Epithelial cell of proximal tubule (primary cell): ENCODE measurements at places on chromosomes 12 and 14. TPM values are rescaled to one million over a fixed set of nuclear protein-coding genes. Genes with fewer than 3 reads are reported as not detected.

The TRHDE gene
- total RNA-seq = 25.9 and 26.9 TPM in 2 replicates

The HOTAIR gene
- 0.14 TPM in 1 of 2 replicates, not detected in the other for total RNA-seq

The TMEM63C gene
- total RNA-seq = under 0.01 and 0.35 TPM in 2 replicates

The ZNF891 gene
- total RNA-seq = 0.40 and 0.43 TPM in 2 replicates

The GYS2 gene
- not detected in 2 replicates for total RNA-seq
